ENCODE measurements at places on chromosomes 4 and X.

DNA sequence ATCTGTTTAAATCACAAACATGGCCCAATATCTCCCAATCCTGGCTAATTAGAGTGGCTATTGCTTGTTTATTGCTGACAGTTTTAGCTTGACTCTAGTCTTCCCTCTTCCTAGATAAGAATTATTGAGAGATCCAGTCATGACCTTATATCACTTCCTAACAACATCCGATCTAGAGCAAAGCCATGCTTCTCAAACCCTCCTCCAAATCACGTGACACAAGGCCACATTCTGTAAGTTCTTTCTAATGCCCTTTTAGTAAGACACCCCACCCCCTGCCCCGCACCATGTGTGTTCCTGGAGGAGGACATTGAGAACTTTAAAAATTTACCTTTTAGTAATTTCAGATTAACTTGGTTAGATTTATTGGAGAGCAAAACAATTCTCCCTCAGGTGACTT lies 40.6 kb upstream of the RASSF6 start:
- DNase-seq, result no peak

DNA sequence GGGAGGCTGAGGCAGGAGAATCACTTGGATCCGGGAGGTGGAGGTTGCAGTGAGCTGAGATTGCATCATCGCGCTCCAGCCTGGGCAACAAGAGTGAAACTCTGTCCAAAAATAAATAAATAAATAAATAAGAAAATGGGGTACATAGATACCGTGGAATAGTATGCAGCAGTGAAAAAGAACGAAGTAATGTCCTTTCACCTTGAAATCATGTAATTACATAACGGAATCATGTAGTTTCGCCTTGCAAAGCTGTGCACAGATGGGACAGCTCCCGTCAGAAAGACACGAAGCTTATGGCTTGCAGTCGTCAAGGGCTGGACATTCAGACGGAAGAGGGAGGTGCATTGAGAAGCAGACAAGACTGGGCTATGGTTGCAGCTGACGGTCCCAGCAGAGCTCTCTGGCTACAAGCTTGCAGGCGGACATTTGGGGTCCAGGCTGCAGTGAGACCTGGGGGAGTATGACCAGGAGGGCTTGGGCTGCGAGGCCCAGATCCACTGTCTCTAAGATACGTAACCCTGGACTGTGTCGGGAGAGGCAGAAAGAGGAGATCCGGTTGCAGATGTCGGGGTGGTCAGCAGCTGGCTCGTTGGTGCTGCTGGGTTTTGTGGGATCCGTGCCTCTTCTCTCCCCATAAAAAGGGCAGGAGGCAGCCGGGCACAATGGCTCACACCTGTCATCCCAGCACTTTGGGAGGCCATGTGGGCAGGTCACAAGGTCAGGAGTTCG lies 6.2 kb upstream of the P2RY8 start:
- no peak for DNase-seq

GRCh38 chrX:128928636-128929035 lies 594.7 kb downstream of the SMARCA1 start:
- no peak for DNase-seq

GRCh38 chrX:10197279-10198210 lies 40.8 kb downstream of the CLCN4 start:
- no peak for DNase-seq

DNA sequence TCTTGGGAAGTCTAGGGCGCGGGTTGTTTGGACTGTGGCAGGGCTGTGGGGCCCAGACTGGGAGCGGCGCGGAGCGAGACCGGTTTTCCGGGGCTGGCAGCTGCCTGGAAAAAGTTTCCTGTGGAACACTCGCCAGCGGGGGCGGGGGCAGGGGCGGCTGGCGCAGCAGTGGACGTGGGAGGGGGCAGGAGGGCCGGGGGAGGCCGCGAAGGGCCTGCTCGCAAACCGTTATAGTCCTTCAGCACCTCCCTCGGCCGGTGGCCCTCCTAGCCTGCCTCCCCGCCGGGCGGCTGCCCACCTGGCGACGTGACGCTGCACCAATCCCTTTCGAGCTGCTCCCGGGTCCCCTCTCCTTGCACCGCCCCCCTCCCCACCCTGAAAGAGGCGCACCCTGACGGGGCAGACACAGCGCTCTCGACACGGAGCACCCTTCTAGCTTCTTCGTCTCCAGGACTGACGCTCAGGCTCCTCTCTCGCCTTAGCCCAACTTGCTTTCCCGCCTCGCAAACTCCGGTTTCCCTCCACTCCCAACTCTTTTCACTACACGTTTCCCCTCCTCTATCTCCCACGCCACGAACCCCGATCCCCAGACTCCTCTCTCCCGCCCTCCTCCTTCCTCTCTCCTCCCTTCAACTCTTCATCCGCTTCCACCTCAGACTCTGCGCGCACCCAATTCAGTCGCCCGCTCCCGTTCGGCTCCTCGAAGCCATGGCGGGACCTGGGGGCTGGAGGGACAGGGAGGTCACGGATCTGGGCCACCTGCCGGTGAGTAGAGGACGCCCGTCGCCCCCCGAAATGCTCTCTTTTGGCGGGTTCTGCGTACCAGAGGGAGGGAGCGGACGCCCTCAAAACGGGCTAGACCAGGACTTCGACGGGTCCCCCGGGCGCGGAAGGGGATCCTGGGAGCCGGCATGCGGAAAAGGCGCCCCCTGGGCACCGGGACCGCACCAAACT lies at the start of gene NRK:
Gene NRK, plus strand, starts transcription at position 402 of the 954 bp plus-strand sequence. Its CDS starts 307 bp downstream, at position 709.
- DNase-seq, result no peak

GRCh38 chrX:27860337-27860736 lies 52.5 kb downstream of the MAGEB10 start:
- DNase-seq, result no peak

- DNase-seq, result no peak
Observed at GRCh38 chrX:9340598-9341290, 124.1 kb upstream of the TBL1X start.

- no peak for DNase-seq
Observed at GRCh38 chrX:23773601-23774175, 9.3 kb upstream of the SAT1 start.

DNA sequence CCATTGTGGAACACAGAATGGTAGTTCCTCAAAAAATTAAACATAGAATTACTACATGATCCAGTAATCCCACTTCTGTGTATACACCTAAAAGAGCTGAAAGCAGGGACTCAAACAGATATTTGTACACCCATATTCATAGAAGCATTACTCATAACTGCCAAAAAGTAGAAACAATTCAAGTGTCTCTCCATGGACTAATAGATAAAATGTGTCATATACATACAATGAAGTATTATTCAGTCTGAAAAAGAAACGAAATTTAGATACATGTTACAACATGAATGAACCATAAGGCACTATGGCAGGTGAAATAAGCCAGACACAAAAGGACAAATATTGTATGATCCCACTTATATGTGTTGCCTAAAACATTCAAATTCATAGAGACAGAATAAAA lies 145.1 kb downstream of the ANTXR2 start:
- no peak for DNase-seq

All from SW 1271 (cell line).